ENCODE measurements at places on chromosomes 12 and 14.

- DNase-seq: no peak
Measured at GRCh38 chr14:68292441-68293215, 473.0 kb downstream of the RAD51B start.

DNA sequence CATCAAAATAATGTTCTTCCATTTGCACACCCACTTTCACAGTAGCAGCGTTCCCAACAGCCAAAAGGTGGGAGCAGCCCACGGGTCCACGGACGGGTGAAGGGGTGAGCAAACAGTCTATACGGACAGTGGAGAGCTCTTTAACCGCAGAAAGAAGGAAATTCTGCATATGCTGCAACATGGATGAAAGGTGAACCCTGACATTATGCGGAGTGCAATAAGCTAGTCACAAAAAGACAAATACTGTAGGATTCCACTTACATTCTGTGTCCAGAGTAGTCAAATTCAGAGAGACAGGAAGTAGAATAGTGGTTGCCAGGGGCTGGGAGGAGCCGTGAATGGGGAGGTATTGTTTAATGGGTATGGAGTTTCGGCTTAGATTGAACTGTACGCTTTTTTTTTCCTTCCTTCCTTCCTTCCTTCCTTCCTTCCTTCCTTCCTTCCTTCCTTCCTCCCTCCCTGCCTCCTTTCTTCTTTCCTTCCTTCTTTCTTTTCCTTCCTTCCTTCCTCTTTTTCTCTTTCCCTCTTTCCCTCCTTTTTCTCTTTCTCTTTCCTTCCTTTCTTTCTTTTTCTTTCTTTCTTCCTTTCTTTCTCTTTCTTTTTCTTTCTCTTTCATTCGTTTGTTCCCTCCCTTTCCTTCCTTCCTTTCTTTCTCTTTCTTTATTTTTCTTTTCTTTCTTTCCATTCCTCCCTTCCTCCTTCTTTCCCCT, 15.8 kb upstream of the ANKRD9 start:
- peak; percentile 86 for DNase-seq

- DNase-seq: no peak
Measured at GRCh38 chr14:80764921-80765507, 176.5 kb downstream of the CEP128 start.

- peak; percentile 52 for DNase-seq
Measured at GRCh38 chr14:80213602-80214001, 2.3 kb upstream of the DIO2 start.

GRCh38 chr14:36931791-36932190, 240.6 kb downstream of the SLC25A21 start:
- no peak for DNase-seq

- peak; percentile 91 for DNase-seq
Measured at GRCh38 chr12:31000751-31001150, 72.9 kb upstream of the DDX11 start.

DNA sequence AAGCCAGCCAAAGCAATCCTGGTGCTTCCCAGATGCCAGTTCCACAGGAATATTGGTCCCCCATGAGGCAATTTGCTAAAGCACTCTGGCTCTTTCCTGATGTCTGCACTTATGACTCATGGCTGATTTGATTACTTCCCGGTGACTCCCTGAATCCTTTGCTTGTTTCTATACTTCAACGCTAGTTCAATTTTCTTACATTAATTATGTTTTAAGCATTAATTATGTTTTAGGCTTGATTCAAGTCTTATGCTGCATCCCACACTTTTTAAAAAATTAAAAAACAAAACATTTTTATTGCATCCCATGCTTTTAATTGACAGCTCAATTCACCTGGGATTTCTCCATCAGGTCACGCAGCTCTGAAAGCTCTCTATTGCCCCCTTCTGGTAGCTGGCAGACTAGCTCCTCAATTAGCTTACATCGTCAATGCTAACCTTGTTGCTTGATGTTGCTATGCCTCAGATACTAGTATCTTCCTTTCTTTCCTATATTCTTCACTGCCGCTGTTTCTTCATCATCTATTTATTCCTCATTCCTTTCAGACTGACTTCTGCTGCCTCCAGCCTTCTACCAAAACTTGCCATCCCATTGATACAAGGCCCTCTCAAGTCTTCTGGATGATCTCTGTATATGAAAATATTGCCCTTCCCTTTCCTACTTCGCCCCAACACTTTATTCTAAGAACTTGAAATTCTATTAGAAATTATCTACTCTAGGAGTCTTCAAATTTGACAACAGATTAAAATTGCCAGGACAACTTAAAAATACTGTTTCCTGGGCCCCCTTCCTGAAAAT, 32.0 kb downstream of the TSHR start:
- peak; percentile 83 for DNase-seq

DNA sequence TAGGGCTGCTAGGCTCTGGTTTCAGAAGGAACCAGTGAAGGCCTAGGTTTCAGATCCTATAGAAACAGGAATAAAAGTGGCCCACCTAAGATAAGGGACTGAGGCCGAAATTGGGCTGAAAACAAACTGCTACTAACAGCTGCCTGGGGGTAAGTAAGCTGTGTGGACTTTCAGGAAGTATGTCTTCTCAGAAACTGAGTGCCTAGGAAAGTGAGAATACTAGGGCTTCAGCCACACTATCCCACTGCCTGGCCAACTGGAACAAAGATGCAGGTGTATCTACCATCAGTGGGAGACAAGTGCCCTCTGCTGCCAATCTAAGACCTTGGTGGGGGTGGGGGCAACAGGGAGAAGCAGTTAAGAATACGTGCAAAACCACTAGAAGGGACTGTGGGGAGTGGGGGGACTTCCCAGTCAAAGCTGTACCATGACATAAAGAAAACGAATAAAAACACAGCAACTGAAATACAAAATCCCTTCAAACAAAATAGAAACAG, 82.5 kb downstream of the MED13L start:
- DNase-seq: no peak

Measured in SW480 (cell line).